ENCODE measurements at places on chromosomes 5 and 9.

GRCh38 chr9:95317119-95317892 lies at the start of gene FANCC:
Gene FANCC, minus strand, starts transcription at chr9:95317709. Its CDS starts 68,418 bp downstream, at chr9:95249291.
- peak; percentile 94 for DNase-seq

- DNase-seq, result no peak
Measured at GRCh38 chr5:178356431-178356872, 123.8 kb upstream of the PHYKPL start.

DNA sequence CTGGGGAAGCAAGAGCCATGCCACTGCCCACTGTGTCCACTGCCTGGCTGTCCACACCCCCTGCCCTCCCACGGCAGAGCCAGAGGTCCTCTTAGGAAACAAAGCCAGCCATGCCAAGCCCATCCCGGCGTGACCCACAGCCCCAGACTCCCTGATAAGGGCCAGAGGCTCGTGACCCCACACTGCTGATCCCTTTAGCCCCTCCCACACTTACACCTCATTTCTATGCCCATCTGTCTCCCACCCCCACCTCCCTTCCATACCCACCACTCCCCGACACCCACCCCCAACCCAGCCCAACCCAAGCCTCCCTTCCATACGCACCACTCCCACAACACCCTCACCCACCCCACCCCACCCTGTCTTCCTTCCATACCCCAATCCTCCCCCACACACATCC lies 17.3 kb downstream of the PTGES start:
- no peak for DNase-seq

DNA sequence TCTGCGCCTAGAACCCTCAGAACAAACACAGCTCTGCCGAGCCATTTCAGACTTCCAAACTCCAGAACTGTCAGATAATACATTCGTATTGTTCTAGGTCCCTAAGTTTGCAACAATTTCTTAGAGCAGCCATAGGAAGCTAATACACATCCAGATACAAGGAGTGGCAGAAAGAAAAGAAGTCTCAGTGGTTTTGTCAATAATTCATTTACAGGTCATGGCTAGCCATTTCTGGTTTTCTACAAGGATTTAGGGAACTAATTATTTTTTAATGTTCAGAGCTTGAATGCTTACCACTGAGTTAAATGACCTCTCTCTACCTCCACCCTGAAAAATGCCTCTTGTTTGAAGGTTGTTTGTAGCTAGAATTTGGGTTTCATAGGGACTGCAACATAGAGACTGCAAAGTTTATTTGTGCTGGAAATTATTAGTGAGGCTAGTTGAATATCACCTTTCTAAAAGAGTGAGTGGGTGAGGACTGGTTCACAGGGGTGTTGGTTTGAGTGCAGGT lies 15.5 kb upstream of the ERMP1 start:
- DNase-seq, result no peak

- peak; percentile 85 for DNase-seq
Measured at GRCh38 chr9:95857124-95857523, 18.4 kb upstream of the ERCC6L2 start.

DNA sequence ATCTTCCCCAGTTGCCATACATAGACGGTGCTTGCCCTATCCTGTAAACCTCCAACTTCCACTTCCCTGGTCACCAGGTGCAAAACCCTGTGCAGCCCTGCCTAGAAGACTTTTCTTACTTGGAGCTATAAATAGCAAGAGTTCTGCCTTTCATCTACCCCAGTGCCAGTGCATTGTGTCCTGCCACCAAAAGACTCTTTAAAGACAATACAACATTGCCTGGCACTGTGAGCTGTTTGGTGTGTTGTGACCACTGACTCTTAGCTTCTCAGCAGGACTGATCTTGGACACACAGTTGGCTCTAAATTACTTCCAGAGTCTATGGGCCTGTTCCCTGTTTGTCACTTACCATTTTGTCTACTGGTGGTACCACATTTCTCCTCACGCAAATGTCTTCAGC lies 608.1 kb downstream of the CDH9 start:
- DNase-seq, result no peak

DNA sequence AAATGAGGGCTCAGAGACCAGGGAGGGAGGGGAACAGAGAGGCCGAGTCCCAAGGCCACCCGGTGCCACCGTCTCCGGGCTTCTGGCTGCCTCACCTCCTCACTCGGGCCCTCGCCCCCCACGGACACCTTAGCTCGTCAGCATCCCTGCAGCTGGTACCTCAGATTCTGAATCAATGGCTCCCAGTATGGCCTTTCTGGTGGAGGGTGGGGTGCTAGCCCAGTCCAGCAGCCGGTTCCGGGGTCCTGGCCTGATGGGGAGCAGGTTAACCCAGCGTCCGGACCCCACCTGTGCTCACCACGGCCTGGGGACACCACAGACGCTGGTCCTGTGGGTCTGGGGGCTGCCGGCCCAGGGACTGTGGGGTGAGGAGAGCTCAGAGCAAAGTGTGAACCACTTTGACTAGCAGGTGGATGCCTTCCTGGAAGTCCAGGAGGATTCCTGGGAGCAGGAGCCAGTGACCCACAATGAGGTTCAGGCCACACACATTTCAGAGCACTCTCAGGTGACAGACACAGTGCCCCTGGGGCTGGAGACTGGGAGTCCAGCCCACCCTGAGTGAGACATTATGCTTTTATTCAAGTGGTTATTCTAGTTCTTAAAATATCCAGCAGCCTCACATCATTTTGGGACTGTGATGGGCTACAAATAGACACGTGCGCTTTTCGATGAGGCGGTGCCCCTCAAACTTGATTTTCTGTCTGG lies 53.3 kb downstream of the AHRR start:
- DNase-seq, result no peak

DNA sequence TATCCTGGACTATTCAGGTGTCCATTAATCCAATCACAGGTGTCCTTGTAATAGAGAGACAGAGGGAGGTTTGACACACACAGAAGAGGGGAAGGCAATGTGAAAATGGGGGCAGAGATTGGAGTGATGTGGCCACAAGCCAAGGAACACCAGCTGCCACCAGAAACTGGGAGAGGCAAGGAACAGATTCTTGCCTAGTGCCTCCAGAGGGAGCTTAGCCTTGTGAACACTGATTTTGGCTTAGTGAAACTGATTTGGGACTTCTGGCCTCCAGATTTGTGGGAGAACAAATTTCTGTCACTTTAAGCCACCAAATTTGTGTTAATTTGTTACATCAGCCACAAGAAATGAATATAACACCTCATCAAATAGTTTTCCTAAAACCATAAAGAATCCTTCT lies 416.2 kb downstream of the ENC1 start:
- DNase-seq, result no peak

DNA sequence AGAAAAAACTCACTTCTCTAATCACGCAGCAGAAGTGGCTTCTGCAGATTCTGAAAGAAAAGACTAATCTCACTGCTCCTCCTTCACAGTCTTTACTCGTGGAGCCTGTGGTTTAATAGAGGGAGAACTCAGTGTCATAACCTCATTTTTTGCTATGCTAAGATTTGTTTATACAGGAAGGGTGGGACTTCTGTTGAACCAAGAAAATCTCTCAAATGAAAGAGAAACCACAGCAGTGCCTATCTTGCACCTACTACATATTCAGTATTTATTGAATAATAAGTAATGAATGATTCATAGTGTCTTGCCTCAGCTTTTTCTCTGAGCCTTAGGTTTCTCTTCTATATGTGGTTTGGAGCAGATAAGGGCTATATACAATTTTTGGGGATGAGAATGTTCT lies 136.1 kb upstream of the DMAC1 start:
- DNase-seq, result no peak

- no peak for DNase-seq
Measured at GRCh38 chr5:130501151-130501865, 597.0 kb downstream of the CHSY3 start.

DNA sequence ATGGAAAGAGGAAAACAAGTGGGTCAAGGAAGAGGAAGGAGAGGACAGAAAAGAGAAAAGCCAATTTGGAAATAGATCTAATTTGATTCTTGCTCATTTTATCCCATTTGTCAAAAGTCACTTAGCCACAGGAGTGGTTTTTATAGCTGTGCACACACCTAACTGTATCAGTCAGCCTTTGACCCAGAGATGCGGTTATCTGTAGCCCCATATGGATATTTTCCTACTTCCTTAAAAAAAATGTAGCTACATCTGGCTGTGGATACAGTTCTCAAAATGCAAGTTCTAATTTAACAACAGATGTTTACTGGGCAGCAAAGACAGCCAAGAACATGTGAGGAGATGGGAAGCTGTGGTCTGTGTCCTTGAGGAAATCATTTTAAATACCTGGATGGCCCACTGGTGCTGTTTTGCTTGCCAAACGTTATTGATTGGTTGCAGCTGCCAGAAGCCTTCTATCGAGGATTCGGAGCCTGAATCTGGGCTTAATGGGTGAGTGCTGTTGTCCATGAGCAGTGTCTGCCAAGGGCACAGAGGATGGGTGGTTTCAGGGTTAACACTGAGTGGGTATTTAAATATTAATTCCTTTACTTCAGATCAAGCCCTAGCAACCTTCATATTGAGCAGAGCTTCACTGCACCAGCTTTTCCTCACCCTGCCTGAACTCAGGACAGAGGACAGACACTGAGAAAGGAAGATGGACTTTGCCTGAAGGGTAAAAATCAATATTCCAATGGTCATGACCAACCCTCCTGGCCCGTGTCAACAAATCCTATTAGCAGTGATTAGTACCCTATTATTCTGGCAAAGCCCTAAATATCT lies 92.2 kb downstream of the APBA1 start:
- DNase-seq, result no peak

- peak; percentile 46 for DNase-seq
Measured at GRCh38 chr5:69492923-69493395, 369 bp downstream of the OCLN start.

DNA sequence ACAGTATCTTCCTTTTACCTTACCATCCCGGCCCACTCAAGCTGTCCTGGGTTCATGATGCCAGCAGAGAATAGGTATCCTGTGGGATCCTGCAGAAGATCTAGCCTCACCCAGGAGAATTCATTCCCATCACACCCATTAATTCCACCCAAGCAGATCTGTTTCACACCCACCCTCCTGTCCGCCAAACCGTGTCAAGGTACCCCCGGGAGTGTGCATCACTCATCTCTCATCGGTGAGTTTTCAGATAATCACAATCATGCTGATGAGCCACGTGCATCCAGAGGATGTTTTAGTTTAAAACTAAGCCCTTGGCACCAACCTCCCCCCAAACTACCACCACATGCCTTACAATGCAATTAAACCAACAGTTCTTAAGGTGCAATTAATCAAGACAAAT lies 18.8 kb downstream of the ANKH start:
- no peak for DNase-seq

DNA sequence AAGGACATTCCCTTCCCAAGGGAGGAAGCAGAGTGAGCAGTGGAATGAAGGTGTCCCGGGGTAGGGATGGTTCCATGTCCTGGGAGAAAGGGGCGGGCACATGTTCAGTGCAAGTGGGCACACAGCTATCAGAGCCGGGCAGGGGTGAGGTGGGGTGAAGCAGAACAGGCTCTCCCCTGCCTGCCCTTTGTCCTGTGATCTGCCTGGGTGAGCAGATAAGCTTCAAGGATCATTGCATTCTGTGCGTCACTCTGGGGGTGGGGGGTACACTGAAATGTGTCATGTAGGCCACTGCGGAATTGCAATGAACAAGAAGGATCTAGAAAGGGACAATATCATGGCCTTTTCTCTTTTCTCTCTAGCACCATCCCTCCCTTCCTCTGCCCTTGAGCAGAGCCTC lies 61.7 kb upstream of the SHB start:
- DNase-seq, result no peak

DNA sequence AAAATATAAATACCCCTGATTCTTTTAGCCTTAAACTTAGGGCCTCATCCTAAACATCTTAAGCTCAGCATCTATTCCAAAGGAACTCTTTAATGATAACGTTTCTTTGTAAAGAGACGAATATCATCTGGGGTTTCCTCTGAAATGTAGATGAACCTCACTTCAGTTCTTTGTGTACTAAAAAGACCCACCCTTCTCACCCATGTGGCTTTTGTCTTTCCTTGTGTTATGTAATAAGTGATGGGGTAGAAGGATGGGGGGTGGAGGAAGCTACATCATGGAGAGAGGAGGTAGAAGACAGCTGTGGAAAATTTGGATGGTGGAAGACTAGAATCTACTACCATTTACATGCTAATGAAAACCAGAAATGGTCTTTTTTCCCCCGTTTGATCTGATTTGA lies 111.0 kb downstream of the NDUFS4 start:
- DNase-seq, result no peak

DNA sequence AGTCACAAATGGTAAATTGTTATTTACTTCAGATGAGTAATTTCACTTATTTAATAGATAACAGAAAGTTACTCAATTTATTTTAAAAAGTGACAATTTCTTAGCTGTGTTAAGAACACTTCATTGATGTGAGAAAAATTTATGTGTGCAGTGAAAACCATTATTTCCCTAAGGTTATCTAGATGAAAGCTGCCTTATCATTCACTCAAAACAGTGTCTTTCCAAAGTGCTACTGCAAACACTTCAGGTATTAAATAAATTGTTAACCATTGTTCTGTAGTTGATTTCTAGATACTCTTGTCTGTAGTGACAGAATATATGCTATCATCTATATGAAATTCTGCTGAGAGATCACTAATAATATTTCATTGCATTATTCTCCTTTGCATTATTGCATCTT lies 33.5 kb upstream of the PRDM9 start:
- no peak for DNase-seq

GRCh38 chr5:50711280-50711679 lies 44.8 kb downstream of the PARP8 start:
- peak; percentile 34 for DNase-seq

Data from EL (cell line).